ENCODE measurements at places on chromosomes 1 and 21.

DNA sequence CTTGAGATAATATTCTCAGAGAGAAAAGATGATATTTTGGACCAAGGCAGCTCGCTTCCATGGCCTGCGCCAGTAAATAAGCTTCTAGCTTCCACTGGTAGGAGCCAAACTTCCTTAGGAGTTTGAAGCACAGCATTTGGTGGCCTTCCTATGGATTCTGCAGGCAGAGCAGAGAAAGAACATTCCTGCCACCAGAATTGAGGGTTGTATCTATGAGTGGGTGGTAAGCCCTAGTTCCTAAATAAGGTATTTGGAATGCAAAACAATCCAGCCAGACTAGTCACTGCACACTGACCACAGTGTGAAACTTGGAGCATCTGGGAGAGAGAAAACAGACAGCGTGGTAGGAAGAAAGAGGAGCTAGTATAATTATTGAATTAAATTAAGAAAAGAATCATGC, 54.1 kb upstream of the BCAR3 start:
- no peak for DNase-seq

GRCh38 chr1:87203904-87204303, 124.8 kb upstream of the LMO4 start:
- no peak for DNase-seq

DNA sequence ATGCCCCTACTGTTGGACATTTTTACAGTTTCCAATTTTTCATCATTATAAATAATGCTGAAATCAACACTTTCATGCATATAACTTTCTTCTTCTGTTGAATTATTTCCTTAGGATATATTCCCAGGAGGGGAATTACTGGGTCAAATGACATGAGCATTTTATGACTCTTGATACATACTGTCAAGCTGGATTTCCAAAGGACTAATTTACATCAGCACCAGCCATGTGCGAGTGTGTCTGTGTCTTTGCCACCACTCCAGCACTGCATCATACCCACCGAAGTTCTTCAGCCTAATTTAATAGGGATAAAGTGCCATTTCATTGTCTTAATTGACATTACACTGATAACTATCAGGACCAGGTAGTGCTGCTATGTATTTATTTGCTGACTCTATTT, 146.7 kb downstream of the CSMD2 start:
- no peak for DNase-seq

- no peak for DNase-seq
Measured at GRCh38 chr1:107076841-107077240, 20.4 kb downstream of the PRMT6 start.

DNA sequence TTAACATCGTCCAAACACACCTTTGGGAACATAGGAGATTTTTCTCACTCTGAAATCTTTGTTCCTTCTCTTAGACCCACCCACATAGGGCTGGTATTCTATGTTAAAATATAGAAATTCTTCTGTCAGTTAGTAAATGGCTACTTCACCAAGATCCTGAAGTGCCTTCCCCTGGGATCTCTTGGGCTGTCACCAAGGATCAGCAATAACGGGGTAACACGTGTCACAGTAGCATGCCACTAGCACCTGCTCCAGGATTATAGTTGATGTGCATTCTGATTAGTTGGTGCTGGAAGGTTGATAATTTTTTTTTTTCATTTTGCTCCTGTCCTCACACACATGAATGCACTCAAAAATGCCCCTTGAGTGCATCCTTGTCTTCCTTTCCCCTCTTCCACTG, 298.7 kb downstream of the NTNG1 start:
- no peak for DNase-seq

GRCh38 chr1:168834225-168834872, 105.3 kb upstream of the DPT start:
- DNase-seq: no peak

DNA sequence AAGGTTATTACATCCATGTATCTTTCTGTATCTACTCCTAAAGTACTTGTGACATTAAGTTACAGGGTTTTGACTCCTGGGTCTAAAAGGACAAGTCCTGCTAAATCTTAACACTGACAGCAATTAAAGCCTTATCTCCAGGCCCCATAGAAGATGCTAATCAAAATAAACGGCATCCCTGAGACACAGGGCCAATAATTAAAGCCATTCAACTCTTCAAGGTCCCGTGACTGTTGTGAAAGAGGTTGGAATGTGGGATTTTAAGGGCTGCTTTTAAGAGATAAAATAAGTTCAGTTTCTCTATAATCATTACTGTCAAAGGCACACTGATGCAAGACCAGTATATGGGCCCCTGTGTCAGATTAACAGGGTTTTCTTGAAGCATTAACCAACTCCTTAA, 8.3 kb downstream of the DNAI4 start:
- no peak for DNase-seq

DNA sequence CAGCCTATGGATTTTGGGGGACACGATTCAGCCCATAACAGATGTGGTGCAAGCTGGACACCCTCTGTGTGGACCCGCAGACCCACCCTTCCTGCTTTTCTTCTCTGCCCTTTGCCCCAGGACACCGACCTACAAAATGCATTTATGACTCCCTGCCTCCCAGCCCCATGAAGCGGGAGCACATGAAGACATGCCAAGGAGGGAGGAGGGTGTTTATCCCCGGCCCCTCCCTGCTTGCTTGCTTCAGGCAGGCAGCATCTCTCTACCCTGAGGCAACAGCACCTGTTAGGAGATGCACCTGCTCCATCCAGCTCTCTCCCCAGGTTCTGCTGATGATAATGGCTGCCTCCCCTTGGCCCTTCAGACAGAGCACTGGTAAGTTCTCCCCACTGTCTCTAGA, 187.5 kb downstream of the PSMG1 start:
- DNase-seq: no peak

GRCh38 chr1:33634806-33635205, 162.4 kb downstream of the ZSCAN20 start:
- DNase-seq: no peak

- DNase-seq: no peak
Measured at GRCh38 chr1:157399343-157399983, 152.9 kb downstream of the FCRL5 start.

GRCh38 chr1:199308349-199308846, 669.6 kb downstream of the PTPRC start:
- DNase-seq: no peak

DNA sequence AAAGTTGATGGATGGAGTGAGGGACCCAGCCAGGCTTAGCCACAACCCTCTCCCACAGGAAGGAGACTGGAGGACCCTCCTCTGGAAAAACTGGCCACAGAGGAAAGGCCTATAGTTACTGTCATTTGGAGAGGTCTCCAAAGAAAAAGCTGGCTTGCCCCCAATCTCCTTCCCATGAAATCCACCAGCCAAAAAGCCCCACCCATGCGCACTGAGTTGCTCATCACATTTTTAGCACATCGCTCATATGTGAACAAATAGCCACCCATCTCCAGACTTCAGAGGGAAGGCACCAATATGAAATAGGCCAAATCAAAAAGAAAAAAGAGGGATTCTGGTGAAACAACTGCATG, 36.9 kb upstream of the QSOX1 start:
- no peak for DNase-seq

DNA sequence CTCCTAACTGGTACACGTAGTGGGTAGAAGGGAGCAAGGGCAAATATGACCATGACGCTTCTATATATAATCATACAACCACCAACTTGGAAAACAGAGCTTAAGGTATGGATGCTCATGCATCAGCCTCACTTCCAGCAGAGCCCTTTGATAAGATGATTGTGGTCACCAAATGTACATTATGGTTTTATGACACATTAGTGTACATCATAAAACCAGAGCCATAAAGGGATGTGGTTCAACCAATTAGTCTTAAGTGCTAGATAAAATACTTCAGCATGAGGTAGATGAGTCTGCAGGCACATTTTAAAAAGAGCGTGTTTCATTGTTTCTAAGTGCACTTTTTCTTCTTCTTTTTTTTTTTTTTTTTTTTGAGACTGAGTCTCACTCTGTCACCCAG, 43.7 kb downstream of the NIBAN1 start:
- DNase-seq: no peak

DNA sequence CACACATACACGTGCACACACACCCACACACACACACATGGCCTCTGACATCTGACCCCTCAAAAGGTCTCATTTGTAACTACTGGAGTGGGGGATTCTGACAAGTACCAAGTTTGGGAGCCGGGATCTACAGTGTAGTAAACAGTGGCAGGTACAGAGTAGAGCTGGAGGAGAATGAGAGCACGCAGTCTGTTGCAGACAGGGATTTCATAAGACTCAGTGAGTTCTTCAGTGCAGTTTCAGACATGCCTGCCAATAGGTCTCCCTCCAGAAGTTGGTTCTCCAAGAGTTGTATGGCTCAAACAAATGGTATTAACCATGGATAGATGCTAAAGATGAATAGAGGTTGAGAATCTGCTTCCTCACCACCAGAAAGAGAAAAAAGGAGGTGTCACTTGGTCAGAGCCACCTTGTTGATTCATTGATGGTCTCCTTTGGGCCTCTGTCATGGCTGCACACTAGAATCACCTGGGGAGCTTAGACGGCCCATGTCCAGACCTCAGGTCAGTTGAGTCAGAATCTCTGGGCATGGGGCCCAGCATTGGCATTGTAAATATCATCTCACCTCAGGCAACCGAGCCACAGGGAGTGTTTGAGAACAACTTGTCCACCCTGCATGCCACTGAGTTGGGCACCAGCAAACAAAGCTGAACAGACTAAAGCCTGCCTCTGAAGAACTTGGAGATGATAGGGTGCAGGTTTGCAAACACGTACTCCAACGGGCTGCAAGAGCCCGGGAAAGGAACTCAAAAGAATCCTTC, 122.1 kb downstream of the EDEM3 start:
- no peak for DNase-seq

All from NCI-H1092 (cell line).